ENCODE measurements at places on chromosomes 1 and 21.
A peak's percentile ranks its signal among the peaks of the same experiment; 100 is the strongest.

DNA sequence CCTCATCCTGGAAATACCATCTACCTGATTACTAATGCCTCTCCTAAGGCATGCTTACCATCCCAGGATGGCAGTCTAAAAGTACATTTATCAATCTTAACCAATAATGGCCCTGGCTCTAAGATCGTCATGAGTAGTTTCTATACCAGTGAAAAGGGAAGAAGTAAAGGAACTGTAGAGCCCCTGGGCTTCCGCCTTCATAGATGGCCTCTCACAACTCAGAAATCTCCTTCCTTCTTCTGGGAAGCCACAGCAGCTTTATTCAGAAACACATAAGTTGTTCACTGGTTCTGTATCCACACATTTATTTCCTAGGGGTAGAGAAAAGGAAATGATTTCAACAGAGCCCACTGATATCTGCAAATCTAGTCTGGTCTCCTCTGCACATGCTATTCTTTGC is 41.0 kb upstream of the CD5L start:
- peak; percentile 39 for DNase-seq

GRCh38 chr1:196295766-196296165 is 312.5 kb downstream of the KCNT2 start:
- DNase-seq, result no peak

GRCh38 chr1:41891199-41891896 is 27.4 kb downstream of the HIVEP3 start:
- no peak for DNase-seq

DNA sequence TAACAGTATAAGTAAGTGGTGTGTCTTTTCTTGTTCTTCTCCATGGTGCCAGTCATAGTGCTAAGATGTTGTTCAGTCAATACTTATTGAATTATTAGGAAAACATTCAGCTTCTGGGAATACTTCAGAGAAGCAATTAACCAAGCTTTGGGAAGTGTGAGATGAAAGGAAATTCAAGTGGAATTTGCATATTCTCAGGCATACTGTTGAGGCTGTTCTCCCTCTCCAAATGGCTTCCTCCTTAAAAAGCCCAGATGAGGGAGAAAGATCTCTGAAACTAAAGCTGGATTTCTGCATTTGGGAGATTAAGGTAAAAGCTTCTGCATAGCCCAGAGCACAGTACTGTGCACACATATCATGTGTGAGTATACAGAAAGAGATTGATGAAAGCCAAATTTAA is 73.4 kb downstream of the MACF1 start:
- no peak for DNase-seq

- no peak for DNase-seq
Measured at GRCh38 chr1:25729790-25730644, 70.0 kb upstream of the SELENON start.

DNA sequence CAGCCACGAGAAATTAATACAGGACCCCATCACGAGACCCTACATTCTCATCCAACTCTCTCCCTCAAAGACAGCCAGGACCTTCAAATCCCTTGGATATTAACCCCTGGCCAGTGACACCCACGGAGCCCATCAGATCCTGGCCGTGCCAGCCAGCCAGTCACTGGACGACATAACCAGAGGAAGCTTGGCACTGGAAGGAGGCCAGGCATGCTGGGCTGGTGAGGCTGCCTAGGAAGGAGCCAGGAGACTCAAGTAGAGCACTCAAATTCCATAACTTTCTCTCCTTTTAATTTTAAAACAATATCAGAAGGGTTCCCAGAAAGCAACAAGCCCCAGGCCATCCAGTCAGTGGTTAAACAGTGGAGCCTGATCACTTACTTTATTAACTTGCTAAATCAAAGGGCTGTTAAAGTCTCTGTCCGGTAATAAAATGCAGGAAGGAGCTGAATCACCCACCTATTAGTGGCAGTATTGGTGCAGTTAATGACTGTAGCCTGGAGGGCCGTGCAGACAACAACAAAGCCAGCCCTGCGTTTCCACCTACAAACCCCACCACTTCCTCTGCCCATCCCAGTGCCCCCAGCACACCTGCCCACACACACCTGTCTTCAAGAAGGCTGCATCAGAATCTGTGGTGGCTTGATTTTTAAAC is 78.0 kb downstream of the HIVEP3 start:
- DNase-seq, result no peak

- peak; percentile 59 for DNase-seq
Measured at GRCh38 chr1:26546375-26546774, 16.8 kb downstream of the RPS6KA1 start.

DNA sequence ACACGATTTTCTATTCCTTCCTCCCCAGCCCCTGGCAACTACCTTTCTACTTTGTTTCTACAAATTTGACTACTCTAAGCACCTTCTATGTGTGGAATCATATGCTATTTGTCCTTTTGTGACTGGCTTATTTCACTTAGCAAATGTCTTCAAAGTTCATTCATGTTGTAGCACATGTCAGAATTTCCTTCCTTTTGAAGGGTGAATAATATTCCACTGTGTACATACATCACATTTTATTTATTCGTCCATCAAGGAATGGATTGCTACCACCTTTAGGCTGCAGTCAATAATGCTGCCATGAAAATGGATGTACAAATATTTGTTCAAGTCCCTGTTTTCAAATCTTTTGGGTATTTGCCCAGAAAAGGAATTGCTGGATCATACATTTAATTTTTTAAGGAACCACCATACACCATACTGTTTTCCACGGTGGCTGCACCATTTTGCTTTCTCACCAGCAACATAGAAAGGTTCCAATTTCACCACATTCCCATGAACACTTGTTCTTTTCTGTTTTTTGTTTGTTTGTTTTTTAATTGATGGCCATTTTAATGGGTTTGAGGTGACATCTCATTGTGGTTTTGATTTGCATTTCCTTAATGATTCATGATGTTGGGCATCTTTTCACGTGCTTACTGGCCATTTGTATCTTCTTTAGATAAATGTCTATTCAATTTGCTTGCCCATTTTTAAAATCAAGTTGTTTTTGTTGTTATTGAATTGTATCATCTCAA is 3.3 kb upstream of the PDZK1 start:
- no peak for DNase-seq

- DNase-seq, result no peak
Measured at GRCh38 chr1:175297291-175297690, 104.7 kb upstream of the KIAA0040 start.

GRCh38 chr1:160951443-160952128 is 3.0 kb downstream of the ITLN2 start:
- no peak for DNase-seq

- no peak for DNase-seq
Measured at GRCh38 chr1:221264848-221265247, 385.6 kb downstream of the HLX start.

DNA sequence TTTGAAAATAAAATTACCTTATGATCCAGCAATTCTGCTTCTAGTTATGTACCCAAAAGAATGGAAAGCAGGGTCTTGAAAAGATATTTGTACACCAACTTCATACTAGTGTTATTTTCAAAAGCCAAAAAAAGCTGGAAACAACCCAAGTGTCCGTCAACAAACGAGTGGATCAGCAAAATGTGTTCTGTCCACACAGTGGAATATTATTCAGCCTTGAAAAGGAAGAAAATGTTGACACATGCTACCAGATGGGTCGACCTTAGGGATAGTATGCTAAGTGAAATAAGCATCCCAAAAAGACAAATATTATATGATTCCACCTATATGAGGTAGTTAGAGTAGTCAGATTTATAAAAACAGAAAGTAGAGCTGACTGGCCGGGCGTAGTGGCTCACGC is 65.3 kb downstream of the KAZN start:
- DNase-seq, result no peak

- DNase-seq, result no peak
Measured at GRCh38 chr1:89584781-89585180, 48.1 kb upstream of the LRRC8C start.

DNA sequence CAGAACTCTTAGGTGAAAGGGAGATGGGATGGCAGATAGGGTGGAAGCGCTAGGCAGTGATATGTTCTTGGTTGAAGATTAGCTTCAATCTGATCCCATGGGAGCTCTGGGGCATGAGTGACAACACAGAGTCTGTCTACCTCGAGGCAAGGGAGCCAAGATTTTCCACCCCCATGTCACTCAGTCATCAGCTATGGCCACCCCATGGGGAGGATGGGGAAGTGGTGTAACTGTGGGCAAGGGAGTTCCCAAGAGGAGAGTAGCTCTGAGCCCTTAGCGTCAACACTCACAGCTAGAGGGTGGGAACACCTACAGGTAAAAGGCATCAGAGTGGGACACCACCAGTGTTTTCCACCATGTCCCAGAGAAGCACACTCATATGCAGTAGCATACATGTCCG is 30.3 kb upstream of the C1QA start:
- DNase-seq, result no peak

DNA sequence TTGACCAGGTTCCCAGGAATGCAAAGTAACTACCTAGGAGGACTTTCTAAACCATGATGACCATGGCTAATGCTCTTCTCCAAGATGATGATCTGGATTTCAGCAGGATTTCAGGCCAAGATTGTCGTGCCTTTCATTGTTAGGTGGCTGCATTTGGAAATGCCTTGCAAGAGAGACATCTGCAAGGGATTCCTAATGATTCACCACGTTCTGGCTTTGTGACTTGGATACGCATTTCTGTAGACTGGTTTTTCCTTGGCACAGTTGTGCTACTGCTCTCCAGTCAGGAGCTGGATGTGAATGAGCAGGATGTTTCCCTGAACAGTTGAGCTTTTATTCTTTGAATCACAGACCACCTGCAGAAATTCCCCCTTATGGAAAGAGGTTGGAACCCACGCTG is 212.4 kb downstream of the BACH1 start:
- no peak for DNase-seq

DNA sequence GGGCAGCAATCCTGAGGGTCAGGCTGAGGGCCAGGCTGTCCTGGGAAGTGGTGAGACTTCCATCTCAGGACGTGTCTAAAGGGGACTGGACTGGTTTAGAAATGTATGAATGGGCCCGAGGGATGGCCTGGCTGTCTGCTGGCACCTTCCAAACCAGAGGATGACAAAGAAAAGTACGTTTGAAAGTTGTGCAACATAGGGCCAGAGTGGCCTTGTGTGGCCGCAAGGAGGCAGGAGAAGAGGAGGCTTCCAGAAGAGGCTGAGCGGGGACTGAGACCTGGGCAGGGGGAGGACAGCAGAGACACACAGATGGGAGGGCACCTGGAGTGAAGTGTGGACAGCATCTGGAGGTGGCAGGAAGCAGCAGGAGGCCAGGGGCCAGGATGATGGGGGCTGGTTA is 2.6 kb upstream of the SYTL1 start:
- DNase-seq, result peak; percentile 71

GRCh38 chr1:184418652-184419349 is 32.0 kb downstream of the C1orf21 start:
- DNase-seq, result peak; percentile 5

GRCh38 chr1:116106646-116107045 is 4.6 kb upstream of the MAB21L3 start:
- DNase-seq, result no peak

DNA sequence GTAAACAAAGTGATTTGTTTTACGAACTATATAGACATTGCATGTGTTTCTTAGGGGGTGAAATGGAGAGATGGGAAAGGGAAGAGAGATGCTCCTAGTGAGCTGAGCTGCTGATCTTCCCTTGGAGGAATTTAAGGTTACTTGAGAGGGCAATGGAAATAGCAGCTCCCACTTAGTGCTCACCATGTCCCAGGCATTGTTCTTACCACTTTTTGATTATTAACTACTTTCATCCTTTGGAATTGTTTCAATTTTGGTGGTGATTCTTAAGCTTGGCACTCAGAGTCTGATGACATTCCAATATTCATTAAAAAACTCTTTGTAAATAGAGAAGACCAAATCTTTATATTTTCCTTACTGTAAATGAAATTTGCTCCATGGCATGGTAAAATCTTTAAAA is 124.9 kb downstream of the ITSN1 start:
- no peak for DNase-seq

DNA sequence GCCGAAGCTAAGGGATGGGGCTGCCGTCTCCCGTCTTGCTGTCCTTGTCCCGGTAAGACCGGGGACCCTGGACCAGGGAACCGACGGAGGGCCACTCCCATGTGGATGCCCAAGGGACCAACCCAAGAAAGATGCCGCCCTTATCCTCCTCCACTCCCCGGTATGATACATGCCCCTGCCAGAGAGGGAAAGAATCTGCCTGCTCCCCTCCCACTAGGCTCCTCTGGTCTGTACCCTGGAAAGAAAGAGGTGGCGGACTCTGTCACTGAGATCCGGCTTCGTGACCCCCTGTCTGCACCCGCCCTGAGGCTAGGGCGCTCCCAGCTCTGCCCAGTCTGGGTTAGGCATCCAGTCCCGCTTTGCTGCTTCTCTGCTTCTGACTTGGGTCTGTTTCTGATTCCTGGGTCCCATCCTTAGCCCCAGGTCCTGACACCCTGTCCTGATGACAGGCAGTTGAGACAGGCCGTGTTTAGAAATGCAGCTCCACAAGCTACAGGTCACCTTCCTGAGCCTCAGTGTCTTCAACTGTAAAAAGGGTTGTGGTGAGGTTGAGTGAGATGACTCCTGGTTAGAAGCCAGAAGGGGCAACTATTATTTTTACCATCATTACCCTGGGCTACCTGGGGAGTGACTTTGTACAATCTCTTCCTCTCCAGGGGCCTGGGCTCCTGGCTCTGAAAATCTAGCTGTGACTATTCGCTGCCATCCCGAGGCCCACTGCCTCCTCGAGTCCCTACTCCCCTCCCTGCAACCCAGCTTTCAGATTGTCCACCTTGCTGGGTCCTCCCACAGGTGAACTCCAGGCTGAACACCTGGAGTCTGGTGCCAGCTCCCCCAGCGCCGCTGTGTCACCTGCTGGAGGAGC is 3.7 kb downstream of the MATN1 start:
- no peak for DNase-seq

- DNase-seq, result no peak
Measured at GRCh38 chr1:38274974-38275373, 228.4 kb upstream of the POU3F1 start.

DNA sequence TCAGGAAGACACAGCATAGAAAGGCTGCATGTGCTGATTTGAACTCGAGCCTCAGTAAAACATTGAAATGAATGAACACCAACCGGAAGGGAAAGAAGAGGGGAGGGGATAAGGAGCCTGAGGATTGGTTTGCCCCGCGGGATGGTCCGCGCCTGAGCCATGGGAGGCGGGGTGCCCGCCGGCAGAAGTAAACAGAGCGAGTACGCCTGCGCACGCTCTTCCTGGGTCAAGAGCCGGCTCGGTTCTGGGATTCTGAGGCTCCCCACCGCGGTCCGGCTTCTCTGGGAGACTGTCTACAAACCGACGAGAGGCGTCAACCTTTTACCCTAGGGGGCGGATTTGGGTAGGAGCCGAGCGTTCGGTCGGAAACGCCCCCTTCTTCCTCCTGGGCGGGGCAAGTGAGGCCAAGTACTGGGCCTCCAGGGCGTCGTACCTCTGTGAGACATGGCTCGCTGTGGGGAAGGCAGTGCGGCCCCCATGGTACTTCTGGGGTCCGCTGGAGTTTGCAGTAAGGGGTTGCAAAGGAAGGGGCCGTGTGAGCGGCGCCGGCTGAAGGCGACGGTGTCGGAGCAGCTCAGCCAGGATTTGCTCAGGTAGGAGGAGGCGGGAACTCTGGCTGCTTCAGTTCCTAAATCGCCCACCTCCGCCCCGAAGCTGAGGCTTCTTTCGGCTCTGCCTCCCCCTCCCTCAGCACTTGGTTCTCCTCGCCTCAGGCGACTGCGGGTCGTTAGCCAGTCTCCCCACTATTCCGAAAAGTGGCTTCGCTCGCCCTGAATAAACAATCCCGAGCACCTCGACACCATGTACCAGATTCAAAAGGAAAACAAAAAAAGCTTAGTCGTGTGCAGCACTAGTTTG is at the start of gene BTBD8:
TSS of gene BTBD8 (plus strand) at position 218 of the 858 bp plus-strand sequence. CDS start at position 445, 227 bp downstream.
- DNase-seq, result peak; percentile 41

GRCh38 chr1:46406881-46407608 is 12.9 kb downstream of the FAAH start:
- DNase-seq, result no peak

Measured in HL-60 (cell line).